Memory B cell (primary cell): ENCODE measurements at places on chromosomes 3 and 15.

DNA sequence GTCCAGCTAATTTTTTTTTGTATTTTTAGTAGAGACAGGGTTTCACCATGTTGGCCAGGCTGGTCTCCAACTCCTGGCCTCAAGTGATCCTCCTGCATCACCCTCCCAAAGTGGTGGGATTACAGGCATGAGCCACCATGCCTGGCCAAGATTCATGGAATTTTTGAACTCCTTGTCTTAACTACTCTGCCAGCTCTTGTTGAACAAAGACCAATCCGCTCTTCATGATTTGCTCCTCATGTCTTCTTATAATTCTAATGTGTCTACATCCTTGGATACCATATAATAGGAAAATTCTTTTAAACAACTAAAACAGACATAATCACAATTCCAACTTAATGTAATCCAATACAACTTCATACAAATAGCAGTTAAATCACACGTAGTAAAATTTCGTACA is 21.3 kb downstream of the UBA5 start:
- DNase-seq = no peak

DNA sequence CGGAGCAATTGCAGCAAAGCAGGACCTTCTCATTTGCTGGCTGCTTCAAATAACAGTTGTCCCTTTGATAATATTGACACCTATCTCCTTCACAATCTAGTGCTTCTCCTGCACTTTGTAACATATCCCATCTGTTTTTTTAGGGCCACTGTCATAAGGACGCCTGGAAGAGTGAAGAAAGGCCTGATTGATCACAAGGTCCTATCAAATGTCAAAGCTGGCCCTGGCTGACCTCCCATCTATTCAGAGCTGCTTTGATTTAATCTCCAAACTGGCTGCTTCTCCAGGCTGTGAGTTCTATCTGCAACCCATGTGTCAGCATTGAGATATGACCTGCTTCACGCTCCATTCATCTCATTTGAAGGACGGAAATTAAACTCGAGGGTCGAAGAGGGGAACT is 601.2 kb upstream of the KCNMB2 start:
- no peak for DNase-seq

- no peak for DNase-seq
Measured at GRCh38 chr15:59587085-59587826, 24.3 kb upstream of the GCNT3 start.

DNA sequence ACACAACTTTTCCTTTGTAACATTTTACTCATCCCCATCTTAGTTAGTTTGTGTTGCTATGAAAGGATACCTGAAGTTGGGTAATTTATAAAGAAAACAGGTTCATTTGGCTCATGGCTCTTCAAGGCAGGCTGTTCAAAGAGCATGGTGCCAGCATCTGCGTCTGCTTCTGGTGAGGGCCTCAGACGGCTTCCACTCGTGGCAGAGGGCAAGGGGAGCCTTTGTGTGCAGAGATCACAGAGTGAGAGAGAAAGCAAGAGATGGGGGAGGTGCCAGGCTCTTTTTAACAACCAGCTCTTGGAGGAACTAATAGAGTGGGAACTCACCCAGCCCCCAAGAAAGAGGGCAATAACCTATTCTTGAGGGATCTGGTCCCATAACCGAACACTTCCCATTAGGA is 23.1 kb downstream of the PLA2G4F start:
- DNase-seq = no peak

GRCh38 chr15:78130466-78131294 is 565 bp downstream of the CIB2 start:
- DNase-seq = no peak
